Lower lobe of right lung (tissue), 2 donors: ENCODE measurements at places on chromosomes 4 and X. TPM values are rescaled to one million over a fixed set of nuclear protein-coding genes. Genes with fewer than 3 reads are reported as not detected.

DNA sequence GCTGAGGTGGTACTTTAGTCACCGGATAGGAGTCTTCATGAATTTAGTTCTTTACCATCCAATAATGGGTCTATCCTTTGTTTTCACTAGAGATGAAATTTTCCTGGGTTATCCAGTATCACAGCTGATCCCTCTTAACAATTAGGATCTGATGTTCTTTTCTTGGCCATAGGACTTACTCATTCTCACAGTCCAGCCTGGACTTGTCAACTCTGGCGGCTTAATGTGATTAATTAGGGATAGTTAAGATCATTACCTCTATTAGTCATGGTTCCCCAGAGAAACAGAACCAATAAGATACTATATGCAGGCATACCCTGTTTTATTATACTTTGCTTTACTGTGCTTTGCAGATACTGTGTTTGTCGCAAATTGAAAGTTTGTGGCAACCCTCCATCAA is 272.7 kb upstream of the FAT4 start:
- H3K4me3 ChIP-seq, result no peak overlapping the region
- no peaks in the 10 kb centered on the region for H3K4me1 ChIP-seq
- no peak for DNase-seq
- H3K27ac ChIP-seq, result no peak overlapping the region
- H3K27me3 ChIP-seq, result no peaks in the 10 kb centered on the region

GRCh38 chr4:183284258-183284785 is 35.8 kb downstream of the CLDN22 start:
- H3K27me3 ChIP-seq, result no peaks in the 10 kb centered on the region
- H3K4me1 ChIP-seq, result peaks cover 4% of the 10 kb centered on the region
- H3K36me3 ChIP-seq, result peaks cover 82% of the 10 kb centered on the region
- H3K4me3 ChIP-seq, result no peak overlapping the region
- no peak overlapping the region for H3K27ac ChIP-seq

DNA sequence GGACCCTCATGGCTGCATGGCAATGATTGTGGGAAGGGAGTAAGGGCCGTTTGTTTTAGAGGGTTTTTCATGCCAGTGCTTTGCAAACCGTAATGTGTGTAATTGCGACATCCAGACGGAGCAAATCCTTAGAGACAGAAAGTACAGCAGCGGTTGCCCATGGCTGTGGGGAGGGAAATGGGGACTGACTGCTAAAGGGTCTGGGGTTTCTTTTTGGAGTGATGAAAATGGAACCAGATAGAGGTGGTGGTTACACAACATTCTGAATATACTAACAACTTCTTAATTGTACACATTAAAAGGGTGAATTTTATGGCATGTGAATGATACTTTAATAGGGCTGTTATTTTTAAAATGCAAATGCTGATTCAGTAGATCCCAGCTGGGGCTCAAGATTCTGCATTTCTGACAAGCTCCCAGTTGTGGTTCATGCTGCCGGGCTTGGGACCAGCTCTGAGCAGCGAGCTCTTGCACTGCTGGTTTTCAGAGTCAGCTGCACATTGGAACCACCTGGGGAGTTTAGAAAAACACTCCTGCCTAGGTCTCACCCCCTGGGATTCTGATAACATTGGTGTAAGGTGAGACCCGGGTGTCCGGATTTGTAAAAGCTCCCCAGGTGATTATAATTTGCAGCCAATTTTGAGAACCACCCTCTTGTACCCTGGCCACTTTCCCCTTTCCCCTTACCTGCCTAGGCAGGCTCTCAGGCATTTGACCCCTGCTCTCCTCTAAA is 47.7 kb downstream of the PRPS1 start:
- no peaks in the 10 kb centered on the region for H3K27me3 ChIP-seq
- peak overlapping the region; percentile 55 for H3K4me3 ChIP-seq
- peak; percentile 52 for DNase-seq
- H3K36me3 ChIP-seq, result no peaks in the 10 kb centered on the region
- peaks cover 55% of the 10 kb centered on the region for H3K4me1 ChIP-seq
- peak overlapping the region; percentile 98 for H3K27ac ChIP-seq

DNA sequence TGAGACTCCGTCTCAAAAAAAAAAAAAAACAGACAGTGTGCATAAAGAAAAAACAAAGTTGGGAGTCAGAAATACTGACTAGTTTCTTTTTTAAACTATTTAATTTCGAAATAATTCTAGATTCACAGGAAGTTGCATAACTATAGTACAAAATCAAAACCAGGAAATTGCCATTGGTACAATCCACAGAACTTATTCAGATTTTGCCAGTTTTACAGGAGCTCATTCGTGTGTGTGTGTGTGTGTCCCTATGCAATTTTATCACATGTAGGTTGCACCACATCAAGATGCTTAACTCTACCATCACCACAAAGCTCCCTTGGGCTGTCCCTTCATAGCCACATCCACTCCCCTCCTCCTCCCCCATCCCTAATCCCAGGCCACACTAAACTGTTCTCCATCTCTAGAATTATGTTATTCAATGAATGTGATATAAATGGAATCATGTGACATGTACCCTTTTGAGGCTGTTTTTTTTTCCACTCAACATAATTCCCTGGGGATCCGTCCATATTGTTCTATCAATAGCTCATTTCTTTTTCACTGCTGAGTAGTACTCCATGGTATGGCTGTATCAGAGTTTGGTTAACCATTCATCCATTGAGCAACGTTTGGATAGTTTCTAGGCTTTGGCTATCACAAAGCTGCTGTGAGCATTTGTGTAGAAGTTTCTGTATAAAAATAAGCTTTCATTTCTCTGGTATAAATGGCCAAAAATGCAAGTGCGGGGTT is 16.3 kb upstream of the DDX3X start:
- no peaks in the 10 kb centered on the region for H3K4me1 ChIP-seq
- no peak for DNase-seq
- no peaks in the 10 kb centered on the region for H3K27me3 ChIP-seq
- no peaks in the 10 kb centered on the region for H3K36me3 ChIP-seq
- H3K27ac ChIP-seq, result no peak overlapping the region
- H3K4me3 ChIP-seq, result no peak overlapping the region

DNA sequence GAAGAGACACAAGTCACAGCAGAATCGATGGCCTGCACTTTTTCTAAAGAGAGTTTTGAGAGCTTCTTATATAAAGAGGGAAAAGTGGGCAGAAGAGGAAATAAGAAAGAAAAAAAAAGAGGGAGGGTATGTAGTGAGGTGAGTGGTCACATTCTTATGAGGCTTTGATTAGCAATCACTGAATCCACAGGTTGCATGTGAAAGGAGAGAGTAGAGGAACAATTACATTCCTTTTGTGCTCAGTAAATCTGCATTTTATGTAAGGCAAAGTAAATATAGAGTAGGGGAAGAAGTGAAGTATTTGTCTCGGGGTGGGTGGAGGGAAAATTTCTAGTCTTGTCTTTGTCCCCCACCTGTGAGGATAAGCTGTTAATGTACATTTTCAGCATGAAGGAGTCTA is 26.8 kb upstream of the MBTPS2 start:
- no peak overlapping the region for H3K4me3 ChIP-seq
- H3K4me1 ChIP-seq, result no peaks in the 10 kb centered on the region
- no peaks in the 10 kb centered on the region for H3K36me3 ChIP-seq
- no peaks in the 10 kb centered on the region for H3K27me3 ChIP-seq

DNA sequence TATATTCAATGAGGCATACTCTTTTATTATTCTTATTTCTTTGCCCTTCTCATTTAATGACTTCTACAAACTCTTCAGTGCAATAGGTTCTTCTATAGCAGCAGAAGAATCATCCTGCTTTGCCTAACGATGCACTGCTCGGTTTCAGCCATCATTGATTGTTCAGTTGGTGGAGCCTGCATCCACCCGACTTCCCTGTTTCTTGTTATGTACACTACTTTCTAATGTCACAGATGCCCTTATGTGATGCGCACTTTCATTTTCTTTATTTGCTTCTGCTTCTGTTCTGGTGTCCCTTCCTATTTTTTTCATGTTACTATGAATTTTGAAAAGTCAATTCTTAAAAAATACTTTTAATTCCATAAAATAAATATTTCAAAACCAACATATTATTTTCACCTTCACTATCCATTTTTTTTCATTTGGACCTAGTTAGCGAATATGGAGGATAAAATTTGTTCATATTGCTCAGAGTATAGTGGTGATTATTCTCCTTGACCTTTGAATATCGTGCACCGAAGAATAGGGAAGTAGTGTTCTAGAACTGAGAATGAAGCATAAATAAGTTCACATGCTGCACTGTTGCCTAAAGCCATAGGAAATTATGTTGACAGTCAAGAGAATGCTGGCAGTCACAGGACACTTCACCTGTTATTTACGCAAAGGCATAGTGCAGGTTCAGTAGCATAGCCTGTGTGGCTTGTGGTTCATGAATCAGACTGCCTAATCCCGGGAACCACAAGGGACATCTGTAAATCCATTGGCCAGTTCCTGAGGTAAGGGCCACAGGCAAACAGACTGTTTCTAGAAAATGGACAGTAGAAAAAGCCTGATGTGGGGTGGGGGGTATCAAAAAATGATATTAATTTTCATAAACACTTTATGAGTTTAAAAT is 21.3 kb upstream of the SFRP2 start:
- no peak overlapping the region for H3K4me3 ChIP-seq
- H3K4me1 ChIP-seq, result no peaks in the 10 kb centered on the region
- DNase-seq, result no peak
- no peaks in the 10 kb centered on the region for H3K36me3 ChIP-seq
- no peak overlapping the region for H3K27ac ChIP-seq
- H3K27me3 ChIP-seq, result no peaks in the 10 kb centered on the region

DNA sequence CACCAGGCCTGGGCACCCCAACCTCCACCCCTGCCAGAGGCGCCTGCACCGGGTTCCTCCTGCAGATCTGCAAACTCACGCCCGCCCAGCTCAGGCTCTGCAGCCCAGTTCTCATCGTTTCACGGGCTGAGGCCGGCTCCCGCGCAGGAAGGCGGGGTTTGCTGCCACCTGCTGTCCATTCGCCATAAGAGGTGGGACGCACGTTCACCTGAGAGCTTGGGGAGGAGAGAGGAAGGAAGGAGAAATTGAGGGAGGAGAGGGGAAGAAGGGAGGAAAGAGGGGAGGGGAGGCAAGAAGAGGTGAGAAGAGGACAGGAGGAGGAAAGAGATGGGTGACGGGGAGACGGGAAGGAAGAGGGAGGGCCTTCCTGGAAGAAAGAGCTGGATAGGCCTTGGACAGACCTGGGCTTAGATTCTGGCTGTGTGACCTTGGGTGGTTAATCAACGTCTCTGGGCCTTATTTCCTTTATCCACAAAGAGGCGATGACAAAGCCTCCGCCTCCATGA is 114.5 kb downstream of the ADRA2C start:
- H3K4me3 ChIP-seq, result no peak overlapping the region
- H3K4me1 ChIP-seq, result peaks cover 11% of the 10 kb centered on the region
- H3K27me3 ChIP-seq, result peaks cover 45% of the 10 kb centered on the region
- H3K27ac ChIP-seq, result no peak overlapping the region

GRCh38 chr4:114754616-114755015 is 156.0 kb downstream of the UGT8 start:
- DNase-seq, result no peak
- no peak overlapping the region for H3K27ac ChIP-seq
- no peaks in the 10 kb centered on the region for H3K4me1 ChIP-seq
- H3K27me3 ChIP-seq, result no peaks in the 10 kb centered on the region
- no peaks in the 10 kb centered on the region for H3K36me3 ChIP-seq
- H3K4me3 ChIP-seq, result no peak overlapping the region

DNA sequence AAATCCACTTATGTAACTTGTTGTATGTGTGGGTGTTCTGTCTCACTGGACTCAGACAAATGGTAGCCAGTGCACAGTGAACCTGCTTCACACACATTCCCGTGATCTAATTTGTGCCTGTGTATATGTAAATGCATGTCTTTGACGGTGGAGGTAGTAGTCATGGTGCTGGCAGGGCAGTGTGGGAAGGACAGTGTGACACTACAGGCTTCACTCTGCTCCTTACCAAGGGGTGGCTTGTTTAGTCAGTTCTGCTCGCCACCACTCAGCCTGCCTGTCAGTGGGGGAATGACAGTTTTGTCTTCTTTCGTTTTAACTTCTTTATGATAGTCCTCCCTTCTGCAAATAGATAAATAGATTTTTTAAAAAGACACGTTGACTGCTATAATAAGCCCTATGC is 17.7 kb upstream of the PAQR3 start:
- H3K27ac ChIP-seq, result no peak overlapping the region
- H3K36me3 ChIP-seq, result no peaks in the 10 kb centered on the region
- H3K4me3 ChIP-seq, result no peak overlapping the region
- no peaks in the 10 kb centered on the region for H3K4me1 ChIP-seq
- no peaks in the 10 kb centered on the region for H3K27me3 ChIP-seq

DNA sequence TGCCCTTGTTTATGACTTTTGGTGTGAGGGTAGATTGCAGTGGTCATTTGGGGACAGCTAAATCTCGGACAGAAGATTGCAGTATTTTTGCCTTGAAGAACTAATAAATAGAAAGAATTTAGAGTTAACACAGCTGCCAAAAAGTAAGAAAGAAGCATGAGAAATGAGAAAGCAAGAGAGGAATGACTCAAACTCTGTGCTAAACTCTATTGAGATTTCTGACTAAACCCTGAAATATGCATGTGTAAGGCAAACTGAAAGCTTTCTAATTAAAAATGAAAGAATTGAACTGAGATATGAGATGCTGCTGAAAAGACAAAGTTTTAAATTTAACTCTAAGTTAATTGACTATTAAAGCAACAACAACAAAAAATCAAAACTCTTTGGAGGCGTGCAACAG is 791.3 kb downstream of the RAB28 start:
- no peak for DNase-seq
- H3K4me1 ChIP-seq, result no peaks in the 10 kb centered on the region
- no peaks in the 10 kb centered on the region for H3K27me3 ChIP-seq
- no peak overlapping the region for H3K4me3 ChIP-seq
- no peak overlapping the region for H3K27ac ChIP-seq

DNA sequence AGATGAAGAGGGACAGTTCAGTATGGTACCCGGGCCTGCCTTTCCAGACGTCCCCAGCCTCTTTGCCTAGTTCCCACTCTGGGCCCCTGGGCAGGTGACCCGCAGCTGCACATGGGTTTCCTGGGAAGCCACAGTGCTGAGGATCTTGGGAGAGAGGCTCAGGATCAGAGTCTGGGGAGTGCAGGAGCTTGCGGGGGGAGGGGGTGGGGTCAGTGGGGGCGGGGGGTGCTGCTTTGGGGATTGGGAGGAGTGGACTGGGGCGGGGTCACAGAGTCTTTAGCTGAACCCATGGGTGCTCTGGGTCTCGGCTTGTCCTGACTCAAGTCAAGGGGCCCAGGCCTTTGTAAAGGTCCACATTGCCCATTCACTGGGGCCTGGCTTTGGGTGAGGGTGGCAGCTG is 63.6 kb downstream of the TBL1X start:
- H3K4me1 ChIP-seq, result no peaks in the 10 kb centered on the region
- no peak overlapping the region for H3K27ac ChIP-seq
- no peak overlapping the region for H3K4me3 ChIP-seq
- no peak for DNase-seq

TRIM75 gene
- not detected for total RNA-seq

ARHGAP6 gene
- 16.7 TPM for total RNA-seq

FANCB gene
- 1.5 TPM for total RNA-seq

GABRA4 gene
- not detected for total RNA-seq

CCDC120 gene
- 9.5 TPM for total RNA-seq

PCDH10 gene
- 0.71 TPM for total RNA-seq
